Pons (tissue), 1 donor: ENCODE measurements at places on chromosomes 6 and 20.

- DNase-seq, result peak; percentile 64
These were observed 31.5 kb downstream of the NINL start for GRCh38 chr20:25553819-25554296.

DNA sequence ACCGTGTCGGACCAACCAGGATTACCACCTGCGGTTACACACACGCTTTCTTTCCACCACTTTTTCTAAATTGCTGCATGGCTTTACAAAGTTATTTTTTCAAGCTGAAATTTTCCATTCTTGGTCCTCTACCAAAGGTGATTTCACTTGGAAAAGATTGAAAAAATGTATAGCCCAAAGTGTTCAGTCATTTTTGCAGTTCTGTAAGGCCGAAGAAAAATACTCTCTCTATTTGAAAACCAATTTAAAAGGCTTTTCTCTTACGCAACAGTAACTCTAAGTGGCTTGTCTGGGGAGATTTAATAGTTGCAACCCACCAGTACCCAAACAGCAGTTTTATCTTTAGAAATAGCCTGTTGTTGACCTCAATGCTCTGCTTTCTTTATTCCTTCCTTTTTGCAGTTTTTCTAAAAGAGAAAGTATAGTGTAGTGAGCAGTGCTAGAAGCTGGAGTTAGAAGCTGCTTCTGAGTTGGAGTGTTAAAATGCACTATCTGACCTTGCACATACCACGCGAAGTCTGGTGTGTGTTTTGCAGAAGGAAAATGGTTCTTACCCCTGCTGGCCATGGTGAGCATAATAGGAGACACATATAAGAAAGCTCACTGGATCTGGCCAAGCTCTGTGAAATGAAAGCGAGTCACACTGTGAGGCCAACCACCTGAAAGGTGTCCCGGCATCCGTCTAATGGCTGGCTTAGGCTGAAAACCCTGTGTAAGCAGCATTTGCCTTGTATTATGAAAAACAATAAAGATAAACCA, 271.6 kb upstream of the PRND start:
- DNase-seq, result no peak

GRCh38 chr6:44667226-44667625, 279.7 kb downstream of the CDC5L start:
- no peak for DNase-seq

GRCh38 chr6:148274809-148275208, 67.8 kb upstream of the SASH1 start:
- DNase-seq, result peak; percentile 80

- DNase-seq, result peak; percentile 52
These were observed 97.3 kb downstream of the ANKRD60 start for GRCh38 chr20:58131151-58131550.

- DNase-seq, result no peak
These were observed 248.0 kb upstream of the PRDM1 start for GRCh38 chr6:105838171-105838570.

- DNase-seq, result no peak
These were observed 293.8 kb downstream of the ZNF217 start for GRCh38 chr20:53299831-53300230.

GRCh38 chr6:70221025-70221714, 81.7 kb downstream of the COL9A1 start:
- peak; percentile 57 for DNase-seq

GRCh38 chr6:148530394-148530953, 187.8 kb downstream of the SASH1 start:
- peak; percentile 80 for DNase-seq

GRCh38 chr6:34200340-34200971, 36.2 kb upstream of the HMGA1 start:
- DNase-seq, result no peak

GRCh38 chr20:62900692-62901584, 25.4 kb downstream of the DIDO1 start:
- no peak for DNase-seq

DNA sequence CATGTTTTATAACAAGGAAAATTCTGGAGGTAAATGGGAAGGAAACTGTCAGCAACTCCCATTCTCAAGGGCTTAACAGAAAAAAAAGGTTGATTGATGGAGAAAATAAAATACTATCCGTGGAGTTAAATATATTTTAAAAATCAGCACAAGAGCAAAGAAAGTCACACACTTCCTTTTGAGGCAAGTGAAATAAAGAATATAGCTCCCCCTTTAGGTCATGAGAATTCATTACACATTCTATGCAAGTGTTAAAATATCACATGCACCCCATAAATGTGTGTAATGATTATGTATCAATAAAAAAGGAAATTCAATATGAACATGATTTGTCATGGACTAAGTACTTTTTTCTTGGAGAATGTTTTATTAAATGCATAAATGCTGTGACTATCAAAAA, 349.2 kb downstream of the TPBG start:
- DNase-seq, result no peak

GRCh38 chr6:91569071-91569470, 982.2 kb upstream of the MAP3K7 start:
- no peak for DNase-seq

DNA sequence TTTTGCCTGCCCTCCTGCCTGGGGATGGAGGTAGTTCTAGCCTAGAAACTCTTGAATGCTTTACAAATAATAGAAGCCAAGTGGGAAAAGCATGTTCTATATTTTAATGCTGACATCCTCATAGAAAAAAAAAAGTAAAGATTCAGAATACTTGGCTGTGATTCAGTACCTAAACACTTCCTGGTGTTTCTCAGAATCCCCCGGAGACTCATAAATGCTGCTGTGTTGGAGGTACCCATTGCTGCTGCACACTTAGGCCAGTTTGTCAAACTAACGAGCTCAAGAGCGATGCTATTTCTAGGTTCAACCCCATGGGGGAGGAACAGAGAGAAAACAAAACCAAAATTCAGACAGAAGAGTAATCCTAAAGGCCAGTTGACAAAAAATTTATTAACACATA, 38.8 kb upstream of the ZFP64 start:
- DNase-seq, result no peak

DNA sequence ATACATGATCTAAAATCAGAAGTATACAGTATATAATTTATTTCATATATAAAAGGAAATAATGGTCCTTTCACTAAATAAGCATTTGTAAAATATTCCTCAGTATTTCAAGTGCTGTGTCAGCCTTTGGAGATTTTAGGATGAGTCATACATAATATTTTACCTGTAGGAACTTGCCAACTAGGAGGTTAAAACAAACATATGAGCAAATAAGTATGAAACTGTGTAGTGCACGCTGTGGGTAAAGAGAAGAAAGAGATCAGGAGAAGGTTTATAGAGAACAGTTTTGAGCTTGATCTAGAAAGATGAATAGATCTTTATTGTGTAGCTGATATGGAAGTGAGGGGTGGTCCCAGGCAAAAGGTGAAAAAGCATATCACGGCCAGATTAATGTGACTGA, 169.9 kb upstream of the RNF217 start:
- DNase-seq, result no peak

GRCh38 chr6:42010185-42010891, 40.0 kb upstream of the TAF8 start:
- DNase-seq, result no peak

DNA sequence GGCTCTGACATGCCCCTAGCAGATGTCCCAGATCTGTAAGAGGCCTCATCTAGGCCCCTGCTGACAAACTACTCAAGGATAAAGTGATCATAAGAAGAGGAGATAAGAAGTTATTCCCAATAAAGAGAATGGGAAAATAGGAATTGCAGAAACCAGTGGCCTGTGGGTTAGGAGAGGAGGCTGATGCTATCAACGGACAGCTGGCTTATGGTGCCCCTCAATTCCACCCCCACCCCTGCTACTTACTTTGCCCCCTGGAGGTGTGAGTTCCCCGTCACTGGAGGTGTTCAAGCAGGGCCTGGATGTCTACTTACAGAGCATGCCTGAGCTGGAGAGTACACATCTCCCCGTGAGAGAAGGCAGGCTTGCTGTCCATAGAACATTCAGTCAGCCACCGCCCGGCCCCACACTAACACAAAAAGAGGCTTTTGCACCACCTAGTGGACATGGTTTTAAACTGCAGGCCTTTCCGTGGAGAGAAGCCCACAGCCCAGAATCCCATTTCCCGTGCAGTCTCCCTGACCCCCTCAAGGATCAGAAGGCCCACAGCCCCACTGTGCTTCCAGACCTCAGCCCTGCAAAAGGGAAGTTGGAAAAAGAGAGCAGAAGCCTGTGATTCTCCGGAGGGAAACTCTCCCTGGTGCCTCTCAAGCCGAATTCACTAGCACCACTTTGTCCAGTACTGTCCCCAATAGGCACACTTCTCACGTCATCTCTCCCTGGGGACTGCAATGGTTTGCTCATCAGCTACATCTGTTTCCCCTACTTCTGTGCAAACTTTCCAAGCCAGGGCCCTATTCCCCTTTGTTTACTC, 23.8 kb upstream of the BNIP5 start:
- peak; percentile 88 for DNase-seq
